SIG-M5 (cell line): ENCODE measurements at places on chromosomes 3 and 15.

GRCh38 chr15:32877252-32878019, 159.6 kb downstream of the GREM1 start:
- DNase-seq = no peak

DNA sequence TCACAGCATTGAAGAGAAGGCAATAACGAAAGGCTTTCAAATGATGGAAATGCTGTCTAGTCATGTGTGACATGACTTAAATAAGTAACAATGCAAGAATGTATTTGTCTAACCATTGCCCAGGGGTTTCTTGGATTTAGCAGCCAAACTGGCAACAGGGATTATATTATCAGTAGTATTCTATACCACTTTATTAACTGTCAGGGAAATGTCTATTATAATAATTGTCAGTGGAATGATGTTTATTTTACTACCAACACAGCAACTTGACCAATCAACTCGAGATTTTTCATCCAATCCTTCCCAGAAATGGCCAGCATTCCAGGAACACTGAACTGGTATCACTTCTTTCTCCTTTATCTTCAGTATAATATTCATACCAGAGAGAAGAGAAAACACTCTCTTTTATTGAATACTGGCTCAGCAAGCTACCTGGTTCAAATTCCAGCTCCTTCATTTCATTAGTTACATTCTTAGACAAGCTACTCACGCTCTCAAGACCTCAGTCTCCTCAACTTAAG, 66.2 kb downstream of the FOXP1 start:
- DNase-seq = no peak

GRCh38 chr3:182732232-182733015, 60.9 kb upstream of the ATP11B start:
- DNase-seq = no peak

- no peak for DNase-seq
Measured at GRCh38 chr3:127147291-127147885, 45.5 kb upstream of the PRR23E start.

- DNase-seq = no peak
Measured at GRCh38 chr15:98758224-98758623, 109.9 kb downstream of the IGF1R start.
